ENCODE measurements at places on chromosomes 11 and 22.

DNA sequence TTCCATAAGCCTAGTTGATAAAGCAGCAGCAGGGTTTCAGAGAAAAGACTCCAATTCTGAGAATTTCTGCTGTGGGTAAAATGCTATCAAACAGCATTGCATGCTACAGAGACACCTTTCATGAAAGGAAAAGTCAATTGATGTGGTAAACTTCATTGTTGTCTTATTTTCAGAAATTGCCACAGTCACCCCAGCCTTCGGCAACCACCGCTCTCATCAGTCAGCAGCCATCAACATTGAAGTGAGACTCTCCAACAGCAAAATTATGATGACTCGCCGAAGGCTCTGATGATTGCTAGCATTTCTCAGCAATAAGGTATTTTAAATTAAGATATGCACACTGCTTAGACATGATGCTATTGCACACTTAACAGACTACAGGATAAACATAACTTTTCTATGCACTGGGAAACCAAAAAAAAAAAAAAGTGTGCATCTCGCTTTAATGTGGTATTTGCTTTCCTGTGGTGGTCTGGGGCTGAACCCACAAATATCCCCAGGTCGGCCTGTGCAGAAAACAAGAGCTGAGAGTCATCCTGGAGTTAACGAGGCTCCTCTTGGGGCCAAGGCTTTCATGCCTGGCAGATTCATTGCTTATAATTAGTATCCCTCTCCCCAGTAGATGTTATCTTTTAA is 192.1 kb downstream of the CTTN start:
- no peak for DNase-seq
- peaks cover 6% of the 10 kb centered on the region for H3K4me1 ChIP-seq
- no peaks in the 10 kb centered on the region for H3K36me3 ChIP-seq
- H3K27me3 ChIP-seq: no peaks in the 10 kb centered on the region
- no peak overlapping the region for H3K27ac ChIP-seq

DNA sequence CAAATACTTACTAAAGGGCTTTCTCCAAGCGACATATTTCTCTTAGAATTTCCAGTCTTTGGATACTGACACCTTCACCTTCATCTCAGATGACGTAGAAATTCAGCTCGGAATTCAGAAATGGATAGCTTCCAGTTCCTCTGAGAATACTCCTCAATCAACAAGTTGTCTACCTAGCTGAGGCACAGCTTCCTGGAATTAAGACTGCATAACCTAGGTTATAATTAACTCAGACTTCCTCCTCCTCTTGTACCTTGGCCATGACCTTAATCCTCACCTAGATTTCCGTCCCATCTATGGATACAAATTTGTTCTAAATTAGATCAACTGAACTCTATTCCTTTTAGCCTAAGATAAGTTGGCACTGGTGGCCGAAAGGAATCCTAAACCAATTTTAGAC is 17.4 kb downstream of the ATP5MG start:
- no peak overlapping the region for H3K27ac ChIP-seq
- H3K4me1 ChIP-seq: peaks cover 17% of the 10 kb centered on the region
- H3K4me3 ChIP-seq: no peak overlapping the region
- H3K27me3 ChIP-seq: no peaks in the 10 kb centered on the region

GRCh38 chr11:116772443-116773202 is at the start of gene BUD13:
TSS of gene BUD13 (minus strand) at chr11:116772987. CDS start at chr11:116772964, 23 bp downstream.
- H3K4me1 ChIP-seq: peaks cover 36% of the 10 kb centered on the region
- H3K4me3 ChIP-seq: peak within 1 kb of the TSS; percentile 93
- H3K36me3 ChIP-seq: peaks cover 8% of the 10 kb centered on the region
- DNase-seq: peak; percentile 81

GRCh38 chr11:73268671-73269271 is 3.4 kb upstream of the P2RY6 start:
- no peaks in the 10 kb centered on the region for H3K36me3 ChIP-seq
- no peak overlapping the region for H3K4me3 ChIP-seq
- peaks cover 13% of the 10 kb centered on the region for H3K27me3 ChIP-seq
- DNase-seq: no peak

DNA sequence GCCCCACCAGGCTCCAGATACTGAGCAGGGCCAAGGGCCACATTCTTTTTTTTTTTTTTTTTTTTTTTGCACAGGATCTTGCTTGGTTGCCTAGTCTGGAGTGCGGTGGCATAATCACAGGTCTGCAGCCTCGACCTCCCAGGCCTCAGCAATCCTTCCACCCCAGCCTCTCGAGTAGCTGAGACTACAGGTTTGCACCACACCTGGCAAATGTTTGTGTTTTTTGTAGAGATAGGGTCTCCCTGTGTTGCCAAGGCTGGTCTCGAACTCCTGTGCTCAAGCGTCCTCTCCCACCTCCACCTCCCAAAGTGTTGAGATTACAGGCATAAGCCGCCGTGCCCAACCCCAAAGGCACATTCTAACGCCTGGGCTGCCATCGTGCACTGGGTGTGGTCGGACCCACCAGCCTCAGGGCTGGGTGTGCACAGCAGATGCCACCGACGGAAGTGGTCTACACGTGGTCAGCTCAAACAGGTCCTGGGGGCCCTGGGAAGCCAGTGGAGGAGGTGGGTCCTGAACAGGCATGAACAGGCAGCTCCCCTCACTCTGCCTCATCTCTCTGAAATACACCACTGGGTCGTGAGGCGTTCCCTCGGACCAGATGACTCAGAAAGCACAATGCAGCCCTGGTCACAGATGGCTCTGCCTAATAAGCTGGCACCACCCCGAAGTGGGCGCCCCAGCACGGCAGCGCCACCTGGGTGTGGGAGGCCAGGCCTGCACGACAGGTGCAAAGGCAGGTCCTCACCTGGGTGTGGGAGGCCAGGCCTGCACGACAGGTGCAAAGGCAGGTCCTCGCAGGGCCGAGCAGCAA is 5.1 kb upstream of the B4GALNT4 start:
- H3K27me3 ChIP-seq: peaks cover 15% of the 10 kb centered on the region
- peak; percentile 6 for DNase-seq
- no peaks in the 10 kb centered on the region for H3K36me3 ChIP-seq

- no peaks in the 10 kb centered on the region for H3K4me1 ChIP-seq
- no peak overlapping the region for H3K4me3 ChIP-seq
- DNase-seq: no peak
- H3K27ac ChIP-seq: no peak overlapping the region
Measured at GRCh38 chr11:1641096-1641495, 11.5 kb downstream of the KRTAP5-5 start.

- no peaks in the 10 kb centered on the region for H3K27me3 ChIP-seq
- H3K27ac ChIP-seq: peak overlapping the region; percentile 94
- H3K4me1 ChIP-seq: peaks cover 35% of the 10 kb centered on the region
- no peaks in the 10 kb centered on the region for H3K36me3 ChIP-seq
Measured at GRCh38 chr22:44068422-44069191, 44.5 kb downstream of the PARVB start.

- DNase-seq: no peak
- H3K27ac ChIP-seq: no peak overlapping the region
- no peak overlapping the region for H3K4me3 ChIP-seq
- H3K36me3 ChIP-seq: peaks cover 15% of the 10 kb centered on the region
Measured at GRCh38 chr11:123504401-123504800, 74.3 kb downstream of the GRAMD1B start.

- no peak for DNase-seq
- H3K4me1 ChIP-seq: peaks cover 14% of the 10 kb centered on the region
- no peaks in the 10 kb centered on the region for H3K36me3 ChIP-seq
- no peak overlapping the region for H3K27ac ChIP-seq
Measured at GRCh38 chr11:67654225-67654624, 3.7 kb upstream of the ACY3 start.

GRCh38 chr22:37169406-37169805 is 18.6 kb downstream of the C1QTNF6 start:
- no peak for DNase-seq
- H3K36me3 ChIP-seq: no peaks in the 10 kb centered on the region
- H3K4me1 ChIP-seq: no peaks in the 10 kb centered on the region
- H3K27me3 ChIP-seq: no peaks in the 10 kb centered on the region
- H3K27ac ChIP-seq: no peak overlapping the region
- no peak overlapping the region for H3K4me3 ChIP-seq

- H3K4me3 ChIP-seq: no peak overlapping the region
- H3K27ac ChIP-seq: no peak overlapping the region
- peaks cover 21% of the 10 kb centered on the region for H3K4me1 ChIP-seq
- H3K27me3 ChIP-seq: no peaks in the 10 kb centered on the region
Measured at GRCh38 chr11:66854729-66855211, 2.1 kb upstream of the LRFN4 start.

DNA sequence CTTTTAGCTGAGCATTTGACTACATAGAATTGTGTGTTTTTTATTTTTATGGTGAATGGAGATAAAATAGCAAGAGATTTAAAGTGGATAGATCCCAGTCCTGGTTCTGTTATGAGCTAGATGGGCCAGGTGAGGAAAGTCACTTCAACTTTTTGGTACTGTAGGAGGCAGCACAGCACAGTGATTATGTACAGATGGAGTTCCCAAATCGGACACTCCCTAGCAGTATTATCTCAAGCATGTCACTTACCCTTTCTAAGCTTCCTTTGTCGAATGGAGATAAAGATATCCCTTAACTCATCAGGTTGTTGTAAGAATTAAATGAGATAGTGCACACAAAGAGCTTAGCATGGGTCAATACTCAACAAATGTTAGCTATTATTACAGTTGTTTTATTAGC is 5.3 kb downstream of the EXPH5 start:
- H3K4me3 ChIP-seq: no peak overlapping the region
- H3K27me3 ChIP-seq: peaks cover 11% of the 10 kb centered on the region
- H3K4me1 ChIP-seq: peaks cover 6% of the 10 kb centered on the region
- H3K27ac ChIP-seq: no peak overlapping the region

DNA sequence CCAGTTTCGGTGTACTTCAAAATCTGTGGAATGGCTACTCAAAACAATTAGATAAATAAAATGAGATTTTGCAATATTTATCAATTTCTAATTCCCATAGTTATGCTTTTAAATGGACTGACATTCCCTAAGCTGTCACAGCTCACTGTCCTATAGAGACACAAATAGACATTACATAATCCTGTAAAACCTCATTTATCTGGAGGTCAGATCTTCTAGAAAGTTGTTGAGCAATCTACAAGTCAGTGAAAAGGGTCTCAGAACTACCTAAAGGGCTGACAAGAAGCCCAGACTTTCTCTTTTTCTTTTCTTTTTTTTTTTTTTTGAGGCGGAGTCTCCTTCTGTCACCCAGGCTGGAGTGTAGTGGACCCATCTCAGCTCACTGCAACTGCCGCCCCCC is 12.0 kb downstream of the ALG8 start:
- no peak overlapping the region for H3K27ac ChIP-seq
- peaks cover 14% of the 10 kb centered on the region for H3K36me3 ChIP-seq
- H3K27me3 ChIP-seq: no peaks in the 10 kb centered on the region
- no peak overlapping the region for H3K4me3 ChIP-seq

GRCh38 chr11:62171261-62171723 is 18.7 kb upstream of the SCGB1D1 start:
- H3K27ac ChIP-seq: no peak overlapping the region
- no peaks in the 10 kb centered on the region for H3K27me3 ChIP-seq
- no peaks in the 10 kb centered on the region for H3K4me1 ChIP-seq
- peak; percentile 57 for DNase-seq

- H3K36me3 ChIP-seq: peaks cover 28% of the 10 kb centered on the region
- no peaks in the 10 kb centered on the region for H3K27me3 ChIP-seq
- DNase-seq: no peak
- H3K27ac ChIP-seq: no peak overlapping the region
- peaks cover 3% of the 10 kb centered on the region for H3K4me1 ChIP-seq
Measured at GRCh38 chr11:34928960-34929680, 12.7 kb downstream of the PDHX start.

DNA sequence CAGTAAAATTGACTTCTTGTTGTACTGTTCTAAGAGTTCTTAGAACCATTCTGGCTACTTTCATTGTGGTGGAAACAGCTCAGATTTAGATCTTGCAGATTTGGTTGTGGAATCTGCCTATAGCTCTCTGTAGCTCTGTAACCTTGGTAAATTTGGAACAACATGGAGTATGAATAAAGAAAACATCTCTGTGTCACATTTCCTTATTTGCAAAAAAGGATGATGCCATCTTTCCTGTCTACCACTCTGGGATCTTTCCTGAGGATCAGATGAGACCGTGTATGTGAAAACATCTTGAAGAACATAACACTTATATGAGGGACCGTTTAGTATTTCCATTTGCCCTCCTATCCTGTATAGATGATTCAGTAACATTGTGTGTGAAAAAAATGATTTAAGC is 9.1 kb downstream of the ACRV1 start:
- no peak overlapping the region for H3K4me3 ChIP-seq
- H3K4me1 ChIP-seq: no peaks in the 10 kb centered on the region
- no peak for DNase-seq

GRCh38 chr11:45655347-45655756 is 10.1 kb downstream of the CHST1 start:
- H3K27me3 ChIP-seq: peaks cover 40% of the 10 kb centered on the region
- no peak overlapping the region for H3K4me3 ChIP-seq
- peak; percentile 25 for DNase-seq
- H3K36me3 ChIP-seq: no peaks in the 10 kb centered on the region
- peaks cover 4% of the 10 kb centered on the region for H3K4me1 ChIP-seq

GRCh38 chr11:65541093-65541982 is 16.5 kb downstream of the SCYL1 start:
- peaks cover 16% of the 10 kb centered on the region for H3K4me1 ChIP-seq
- no peaks in the 10 kb centered on the region for H3K27me3 ChIP-seq
- H3K36me3 ChIP-seq: peaks cover 24% of the 10 kb centered on the region
- DNase-seq: no peak
- H3K27ac ChIP-seq: peak overlapping the region; percentile 20

GRCh38 chr11:77981346-77981947 is 13.0 kb downstream of the INTS4 start:
- no peaks in the 10 kb centered on the region for H3K27me3 ChIP-seq
- DNase-seq: no peak
- H3K27ac ChIP-seq: no peak overlapping the region
- H3K4me3 ChIP-seq: no peak overlapping the region
- H3K4me1 ChIP-seq: no peaks in the 10 kb centered on the region
- H3K36me3 ChIP-seq: peaks cover 53% of the 10 kb centered on the region

GRCh38 chr11:81915045-81915444 is 818.6 kb downstream of the FAM181B start:
- DNase-seq: no peak
- no peaks in the 10 kb centered on the region for H3K36me3 ChIP-seq
- H3K4me3 ChIP-seq: no peak overlapping the region
- H3K4me1 ChIP-seq: no peaks in the 10 kb centered on the region

GRCh38 chr22:33897448-33897835 is 22.8 kb downstream of the LARGE1 start:
- H3K27ac ChIP-seq: no peak overlapping the region
- H3K27me3 ChIP-seq: no peaks in the 10 kb centered on the region

Measured in CD14-positive monocyte (primary cell).